HT1080 (cell line): ENCODE measurements at places on chromosomes 5 and 9.
A peak's percentile ranks its signal among the peaks of the same experiment; 100 is the strongest.

GRCh38 chr9:75184471-75184870 is 96.2 kb downstream of the OSTF1 start:
- no peak for DNase-seq

DNA sequence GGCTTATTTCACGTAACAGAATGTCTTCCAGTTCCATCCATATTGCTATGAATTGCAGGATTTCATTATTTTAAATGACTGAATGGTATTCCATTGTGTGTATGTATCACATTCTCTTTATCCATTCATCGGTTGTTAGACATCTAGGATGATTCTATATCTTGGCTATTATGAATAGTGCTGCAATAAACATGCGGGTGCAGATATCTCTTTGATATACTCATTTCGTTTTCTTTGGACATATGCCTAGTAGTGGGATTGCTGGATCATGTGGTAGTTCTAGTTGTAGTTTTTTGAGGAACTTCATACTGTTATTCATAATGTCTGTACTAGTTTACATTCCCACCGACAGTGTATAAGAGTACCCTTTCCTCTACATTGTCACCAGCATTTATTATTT is 460.5 kb downstream of the MAN2A1 start:
- peak; percentile 3 for DNase-seq

GRCh38 chr5:167796672-167797071 is 494.8 kb upstream of the WWC1 start:
- DNase-seq, result no peak

DNA sequence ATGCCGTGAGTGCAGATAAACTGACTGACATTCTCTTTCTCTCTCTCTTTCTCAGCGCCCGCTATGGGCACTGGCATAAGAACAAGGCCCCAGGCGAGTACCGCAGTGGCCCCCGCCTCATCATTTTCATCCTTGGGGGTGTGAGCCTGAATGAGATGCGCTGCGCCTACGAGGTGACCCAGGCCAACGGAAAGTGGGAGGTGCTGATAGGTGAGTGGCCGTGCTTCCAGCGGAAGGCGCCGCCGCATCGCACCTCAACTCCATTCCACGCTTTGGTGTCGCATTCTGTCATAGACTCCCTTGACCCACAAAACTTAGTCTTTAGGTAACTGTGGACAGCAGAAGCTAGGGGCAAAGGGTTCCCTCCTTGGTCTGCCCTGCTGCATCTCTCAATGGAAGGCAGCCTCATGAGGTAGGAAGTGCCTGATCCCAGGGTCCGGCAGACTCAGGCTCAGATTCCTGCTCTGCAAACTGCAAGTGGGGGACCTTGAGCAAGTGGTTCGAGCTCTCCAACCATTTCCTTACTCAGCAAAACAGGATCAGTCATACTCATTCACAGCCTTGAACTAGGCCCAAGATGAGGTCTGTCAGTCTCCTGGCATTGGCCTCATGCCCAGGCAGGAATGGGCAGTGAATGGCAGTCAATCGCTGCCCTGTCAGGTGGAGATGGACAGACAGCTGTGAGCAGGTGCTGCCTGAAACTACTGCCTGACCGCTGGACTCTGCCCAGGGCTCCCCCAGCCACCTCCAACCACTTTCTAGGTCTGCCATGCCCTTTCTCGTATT is 24.2 kb upstream of the CFAP157 start:
- no peak for DNase-seq

GRCh38 chr9:77514886-77515711 is 133.0 kb downstream of the GNA14 start:
- DNase-seq, result peak; percentile 80

DNA sequence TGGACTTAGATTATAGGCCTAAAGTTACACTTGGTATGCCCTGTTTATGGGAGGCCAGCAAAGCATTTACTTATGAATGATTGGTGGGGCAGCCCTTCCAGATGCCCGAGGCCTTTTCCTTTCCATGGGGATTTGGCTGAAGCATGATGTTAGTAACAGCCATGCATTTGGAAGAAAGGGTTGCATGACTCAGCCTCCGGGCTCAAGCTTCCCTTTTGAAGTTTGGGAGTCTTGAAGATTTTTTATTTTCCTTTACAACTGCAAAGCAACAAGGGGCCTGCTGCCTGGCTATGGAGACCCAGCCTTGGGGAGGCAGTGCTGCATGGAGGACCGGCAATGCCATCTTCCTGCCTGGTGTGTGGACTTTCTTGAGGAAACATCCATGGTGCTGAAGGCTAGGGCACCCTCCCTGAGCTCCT is 244.7 kb downstream of the ICE1 start:
- peak; percentile 29 for DNase-seq

DNA sequence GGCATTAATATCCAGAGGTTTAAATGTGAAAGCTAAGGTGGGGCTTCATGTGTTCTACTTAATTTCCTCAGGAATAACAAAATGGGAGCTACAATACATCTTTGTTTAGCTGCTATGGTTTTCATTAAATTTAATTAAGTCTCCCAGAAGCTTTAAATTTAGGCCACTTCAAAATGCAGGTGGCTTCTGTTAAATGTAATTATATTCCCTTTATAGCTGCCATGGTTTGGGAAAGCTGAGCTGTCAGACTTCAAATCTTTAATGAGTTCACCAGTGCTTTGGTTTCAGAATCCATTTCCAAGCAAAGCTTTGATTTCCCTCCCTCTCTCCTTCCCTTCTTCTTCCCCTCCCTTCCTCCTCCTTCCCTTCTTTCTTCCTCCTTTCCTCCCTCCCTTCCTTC is 58.4 kb upstream of the FAM170A start:
- no peak for DNase-seq

DNA sequence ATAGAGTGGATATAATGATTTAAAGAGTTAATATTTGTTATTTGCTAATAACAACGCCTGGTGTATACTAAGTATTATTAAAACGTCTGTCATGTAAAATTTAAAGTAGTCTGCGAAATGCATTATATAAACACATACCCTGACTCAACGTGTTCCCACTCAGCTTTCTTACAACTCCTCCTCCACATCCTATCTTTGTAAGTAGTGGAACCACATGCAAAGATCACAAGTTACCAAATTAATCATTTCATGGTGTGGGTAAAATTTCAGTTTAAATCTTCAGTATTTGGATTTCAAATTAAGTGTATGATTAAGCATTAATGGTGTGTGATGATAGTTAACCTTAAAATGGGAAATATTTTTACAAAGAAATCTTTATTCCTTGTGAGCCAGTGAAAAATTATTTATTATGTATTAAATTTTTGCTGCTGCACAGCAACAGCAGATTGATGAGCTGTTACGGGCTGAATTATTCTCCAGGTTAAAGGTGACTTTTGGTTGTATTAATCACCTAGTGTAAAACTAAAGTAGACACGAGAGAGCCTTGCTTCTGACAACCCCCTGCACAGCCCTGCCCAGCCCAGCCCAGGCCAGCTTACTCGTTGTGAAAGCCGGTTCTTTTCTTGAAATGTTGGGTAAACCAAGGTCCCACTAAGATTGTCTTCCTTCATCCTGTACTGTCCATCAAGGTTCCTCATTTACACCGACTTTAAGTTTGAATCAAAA is 373.5 kb downstream of the DTWD2 start:
- DNase-seq, result no peak

GRCh38 chr5:140261403-140262171 is 41.3 kb downstream of the PFDN1 start:
- peak; percentile 88 for DNase-seq

GRCh38 chr9:121708768-121709488 is 57.5 kb downstream of the DAB2IP start:
- no peak for DNase-seq

- DNase-seq, result no peak
Measured at GRCh38 chr9:134983074-134983473, 65.4 kb upstream of the FCN1 start.

DNA sequence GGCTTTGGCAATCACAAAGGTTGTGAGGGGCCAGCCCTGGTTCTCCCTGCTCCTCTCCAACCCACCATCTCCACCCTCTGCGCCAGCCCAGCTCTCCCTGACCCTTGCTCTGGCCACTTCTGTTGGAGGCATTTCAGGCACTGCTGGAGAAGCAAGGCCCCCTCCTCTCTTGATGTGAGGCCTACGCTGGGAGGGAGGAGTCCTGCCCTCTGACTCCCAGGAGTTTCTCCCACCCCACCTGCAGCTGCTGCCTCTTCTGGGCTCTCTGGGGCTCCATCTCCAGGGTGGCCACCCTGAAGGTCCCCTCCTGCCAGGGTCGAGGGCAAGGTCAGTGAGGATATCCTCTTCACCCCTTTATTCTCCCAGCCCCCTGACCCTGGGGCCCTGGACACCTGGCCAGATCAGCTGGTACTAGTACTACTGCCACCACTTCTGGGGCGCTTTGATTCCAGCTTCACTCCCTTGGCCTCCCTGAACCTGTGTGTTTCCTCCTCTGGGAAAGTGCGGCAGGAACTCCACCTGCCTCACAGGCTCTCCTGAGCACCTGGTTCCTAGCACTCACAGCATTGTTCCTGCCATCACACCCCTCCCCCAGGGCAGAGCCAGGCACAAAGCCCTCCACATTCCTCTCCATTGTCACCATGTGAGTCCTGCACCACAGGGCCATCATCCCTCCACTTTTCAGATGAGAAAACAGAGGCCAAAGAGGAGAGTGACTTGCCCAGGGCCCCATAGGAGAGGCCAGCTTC is 23.8 kb upstream of the TDRD7 start:
- no peak for DNase-seq

DNA sequence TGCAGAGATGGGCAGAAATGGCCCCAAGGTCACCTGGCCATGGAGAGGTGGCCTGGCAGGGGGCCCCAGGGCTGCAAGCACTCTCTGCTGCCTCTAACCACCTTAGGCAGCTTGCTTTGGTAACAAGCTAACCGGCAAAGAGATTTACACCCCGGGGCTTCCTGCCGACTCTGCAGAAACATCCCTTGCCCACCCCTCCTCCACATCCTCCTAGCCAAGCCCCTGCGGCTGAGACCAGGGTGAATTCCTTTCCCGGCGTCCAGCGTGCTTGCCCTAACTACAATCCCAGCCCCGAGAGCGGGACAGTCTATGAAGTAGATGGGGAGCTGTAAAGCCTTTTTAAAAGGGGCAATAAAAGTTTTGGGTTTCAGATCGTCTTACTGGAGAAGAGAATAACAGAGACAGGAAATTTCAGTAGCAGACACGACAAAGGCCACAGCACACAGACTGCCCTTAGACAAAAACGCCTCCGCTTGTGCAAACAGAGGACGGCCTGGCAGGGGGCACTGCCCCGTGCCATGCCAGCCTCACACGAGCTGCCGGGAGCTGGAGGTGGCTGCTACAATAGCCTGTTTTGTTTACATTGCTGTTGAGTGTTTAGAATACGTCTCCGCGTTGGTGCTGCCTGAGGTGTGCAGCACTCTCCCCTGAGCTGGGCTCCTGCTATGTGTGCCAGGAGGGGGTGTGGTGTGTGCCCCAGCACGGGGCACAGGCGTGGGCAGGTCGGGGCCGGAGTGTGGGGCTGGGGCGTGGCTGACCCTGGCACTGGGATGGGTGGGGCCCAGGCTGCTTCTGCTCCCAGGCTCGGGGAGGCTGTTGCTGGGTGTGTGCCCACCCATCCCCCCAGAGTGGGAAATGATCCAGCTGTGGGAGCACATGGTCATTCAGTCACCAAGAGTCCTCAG is 15.3 kb downstream of the MYMK start:
- DNase-seq, result no peak

- peak; percentile 13 for DNase-seq
Measured at GRCh38 chr9:104900871-104901270, 27.1 kb downstream of the ABCA1 start.
